ENCODE measurements at places on chromosomes 7 and 10. TPM values are rescaled to one million over a fixed set of nuclear protein-coding genes. Genes with fewer than 3 reads are reported as not detected.

PRF1 gene
- total RNA-seq = not detected

DNAJC12 gene
- total RNA-seq = 0.23 TPM

GALNT17 gene
- total RNA-seq = not detected

FAM237B gene
- total RNA-seq = not detected

KBTBD2 gene
- total RNA-seq = 33.0 TPM

GPER1 gene
- not detected for total RNA-seq

ABI1 gene
- total RNA-seq = 36.7 TPM

All from hair follicular keratinocyte (primary cell).